ENCODE measurements at places on chromosomes 5 and 9.
A peak's percentile ranks its signal among the peaks of the same experiment; 100 is the strongest.

DNA sequence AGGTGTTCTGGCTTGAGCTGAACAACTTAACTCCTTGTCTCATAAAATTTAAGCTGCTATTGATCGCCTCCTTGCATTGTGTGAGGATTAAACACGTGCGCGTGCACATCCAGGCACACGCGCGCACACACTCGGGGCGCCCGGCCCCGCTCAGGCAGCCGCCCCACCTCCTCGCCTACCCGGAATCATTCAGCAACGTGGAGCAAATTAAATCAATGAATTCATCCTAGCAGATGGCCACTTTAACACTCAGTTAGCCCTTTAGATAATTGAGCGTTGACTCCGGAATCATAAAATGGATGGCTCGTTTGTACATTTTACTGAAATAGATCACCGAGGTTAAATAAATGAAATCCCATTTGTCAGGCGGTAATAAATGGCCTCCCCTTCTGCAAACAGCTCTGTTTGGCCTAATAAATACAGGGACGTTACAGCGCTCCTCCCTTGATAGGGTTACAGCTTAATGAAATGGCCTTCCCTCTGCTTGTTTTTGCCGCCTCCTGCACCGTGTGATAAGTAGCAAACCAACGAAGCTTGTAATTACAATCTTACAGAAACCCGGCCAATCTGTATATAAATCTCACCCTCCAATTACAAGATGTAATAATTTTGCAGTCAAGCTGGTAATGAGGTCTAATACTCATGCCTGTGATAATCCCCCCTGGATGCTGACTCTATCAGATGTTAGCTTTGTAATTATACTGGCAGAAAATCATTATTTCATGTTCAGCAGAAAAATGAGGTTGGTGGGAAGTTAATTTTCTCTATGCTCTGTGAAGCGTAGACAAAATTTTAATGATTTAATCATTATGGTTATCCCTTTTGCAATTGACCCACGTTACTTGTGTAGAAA, 229.7 kb upstream of the IRX4 start:
- no peak for DNase-seq

DNA sequence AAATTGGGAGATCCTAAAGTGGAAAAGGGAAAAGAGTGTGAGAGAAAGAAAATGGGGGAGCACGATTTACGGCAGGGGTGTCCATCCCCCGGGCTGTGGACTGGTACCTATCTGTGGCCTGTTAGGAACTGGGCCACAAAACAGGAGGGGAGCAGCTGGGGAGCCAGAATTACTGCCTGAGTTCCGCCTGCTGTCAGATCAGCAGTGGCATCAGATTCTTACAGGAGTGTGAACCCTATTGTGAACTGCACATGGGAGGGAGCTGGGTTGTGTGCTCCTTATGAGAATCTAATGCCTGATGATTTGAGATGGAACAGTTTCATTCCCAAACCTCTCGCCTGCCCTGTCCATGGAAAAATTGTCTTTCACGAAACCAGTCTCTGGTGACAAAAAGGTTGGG, 108.3 kb upstream of the ADAMTSL1 start:
- no peak for DNase-seq

DNA sequence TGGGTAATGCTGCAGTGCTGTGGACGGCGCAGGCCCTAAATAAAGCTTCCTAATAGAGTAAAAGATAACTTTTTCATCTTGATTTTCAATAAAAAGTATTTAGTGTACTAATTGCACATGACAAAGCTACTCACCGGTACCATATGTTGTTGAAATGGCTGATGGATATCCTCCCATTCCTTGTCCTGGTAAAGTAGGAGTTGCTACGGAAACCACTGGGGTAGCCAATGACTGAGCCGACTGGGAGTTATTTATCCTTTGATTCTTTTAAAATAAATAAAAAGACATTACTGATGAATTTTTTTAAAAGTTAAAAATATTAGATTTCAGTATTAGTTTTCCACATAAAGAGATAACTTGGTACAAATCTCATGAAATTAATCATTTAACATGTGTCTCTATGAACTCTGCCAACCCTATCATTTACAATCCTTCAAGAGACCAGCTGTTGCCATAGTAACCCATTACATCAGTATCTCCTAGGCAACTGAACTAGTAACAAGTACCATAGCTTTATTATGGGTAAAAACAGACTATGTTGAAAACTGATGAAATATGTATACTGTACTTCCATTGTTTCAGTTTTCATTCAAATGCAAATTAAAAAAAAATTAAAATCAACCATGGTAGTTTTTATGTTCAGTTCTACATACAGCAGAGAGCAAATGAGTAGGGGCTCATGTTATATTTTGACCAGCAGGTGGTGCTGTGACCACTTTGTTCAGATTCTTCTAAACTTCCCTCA, 153.7 kb downstream of the MEF2C start:
- peak; percentile 76 for DNase-seq

GRCh38 chr9:106772523-106773290, 90.3 kb upstream of the ZNF462 start:
- DNase-seq = no peak

- no peak for DNase-seq
Measured at GRCh38 chr5:22615964-22616363, 237.2 kb downstream of the CDH12 start.

GRCh38 chr5:165031371-165031770, 1526.0 kb downstream of the MAT2B start:
- no peak for DNase-seq

DNA sequence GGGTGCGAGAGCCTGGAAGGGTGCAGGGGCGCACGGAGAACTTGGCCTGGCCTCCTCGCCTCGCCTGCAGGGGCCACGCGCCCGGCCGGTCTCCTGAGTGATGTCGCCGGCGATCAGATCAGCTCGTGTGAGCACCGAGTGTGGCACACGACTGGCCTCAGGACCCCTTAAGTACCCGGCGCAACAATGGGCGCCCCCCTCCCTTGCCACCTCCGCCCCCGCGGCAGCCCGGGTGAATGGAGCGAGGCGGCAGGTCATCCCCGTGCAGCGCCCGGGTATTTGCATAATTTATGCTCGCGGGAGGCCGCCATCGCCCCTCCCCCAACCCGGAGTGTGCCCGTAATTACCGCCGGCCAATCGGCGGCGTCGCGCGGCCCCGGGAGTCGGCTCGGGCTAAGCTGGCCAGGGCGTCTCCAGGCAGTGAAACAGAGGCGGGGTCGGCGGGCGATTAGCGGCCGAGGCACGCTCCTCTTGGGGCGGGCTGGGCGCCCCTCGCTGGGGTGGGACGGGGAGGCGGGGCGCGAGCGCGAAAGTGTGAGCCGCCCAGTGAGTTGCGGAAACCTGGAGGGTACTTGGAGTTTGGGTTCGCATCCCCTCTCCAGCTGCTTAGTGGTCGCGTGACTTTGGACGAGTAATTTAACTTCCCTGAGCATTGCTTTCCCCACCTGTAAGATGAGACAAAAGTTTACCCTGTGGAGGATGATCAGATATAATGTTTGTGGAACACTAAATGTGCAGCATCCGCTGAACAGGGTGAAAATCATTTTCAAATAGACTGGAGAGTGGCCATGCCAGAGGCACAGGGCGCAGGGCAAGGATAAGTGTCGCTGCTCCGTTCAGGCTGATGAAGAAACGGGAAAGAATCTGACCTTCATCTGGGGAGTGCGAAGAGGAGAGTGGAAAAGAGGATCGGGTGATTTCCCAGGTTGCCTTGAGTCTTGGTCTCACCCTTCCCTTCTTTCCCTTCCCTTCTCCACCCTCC, at the start of gene NEUROG1:
TSS of gene NEUROG1 (minus strand) at position 145 of the 982 bp plus-strand sequence. CDS start 274 bp downstream, outside the sequence.
- no peak for DNase-seq

DNA sequence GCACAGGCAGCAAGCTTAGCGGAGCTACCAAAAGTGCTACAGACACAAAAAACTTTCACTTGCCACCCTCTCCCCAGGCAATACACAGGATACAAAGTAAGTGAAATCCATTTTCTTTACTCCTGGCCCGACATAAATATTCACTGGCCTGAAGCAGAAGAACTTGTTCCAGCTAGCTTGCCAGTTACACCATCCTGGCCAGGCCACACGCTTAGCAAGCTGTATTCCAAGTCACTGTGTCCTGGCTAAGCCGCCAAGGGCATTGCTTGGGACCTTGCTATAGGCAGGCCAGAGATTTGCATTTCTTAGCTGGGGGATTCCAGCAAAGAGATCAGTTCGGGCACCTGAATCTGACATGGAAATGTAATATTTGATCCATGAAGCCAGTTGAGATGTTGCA, 71.0 kb upstream of the SLC1A3 start:
- DNase-seq = no peak

DNA sequence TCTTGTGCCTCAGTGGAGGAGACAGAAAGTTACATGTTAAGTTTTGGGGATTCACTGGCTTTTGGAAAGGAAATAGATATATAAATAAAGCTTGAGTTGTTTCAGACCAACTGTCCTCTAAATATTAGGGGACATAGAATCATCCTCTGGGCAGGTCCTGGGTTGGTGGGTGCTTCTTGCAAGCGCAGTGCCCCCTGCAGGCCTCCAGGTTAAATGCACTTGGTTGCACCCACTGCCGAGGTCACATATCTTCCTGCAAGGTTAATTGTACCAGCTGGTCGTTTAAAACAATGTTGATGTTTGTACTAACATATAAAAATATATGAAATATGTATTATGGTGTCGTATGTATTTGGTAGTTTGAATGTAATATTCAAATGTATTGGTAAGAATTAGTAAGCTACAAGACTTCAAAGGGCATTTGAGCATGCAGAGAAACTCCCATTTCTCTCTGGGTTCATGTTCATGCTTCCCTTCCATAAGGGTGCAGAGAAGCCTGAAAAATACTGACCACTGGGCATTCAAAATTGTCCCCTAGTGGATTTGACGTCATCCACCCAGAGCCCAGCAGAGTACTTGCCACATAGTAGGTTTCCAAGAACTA, 87.0 kb downstream of the ZNF618 start:
- peak; percentile 53 for DNase-seq

DNA sequence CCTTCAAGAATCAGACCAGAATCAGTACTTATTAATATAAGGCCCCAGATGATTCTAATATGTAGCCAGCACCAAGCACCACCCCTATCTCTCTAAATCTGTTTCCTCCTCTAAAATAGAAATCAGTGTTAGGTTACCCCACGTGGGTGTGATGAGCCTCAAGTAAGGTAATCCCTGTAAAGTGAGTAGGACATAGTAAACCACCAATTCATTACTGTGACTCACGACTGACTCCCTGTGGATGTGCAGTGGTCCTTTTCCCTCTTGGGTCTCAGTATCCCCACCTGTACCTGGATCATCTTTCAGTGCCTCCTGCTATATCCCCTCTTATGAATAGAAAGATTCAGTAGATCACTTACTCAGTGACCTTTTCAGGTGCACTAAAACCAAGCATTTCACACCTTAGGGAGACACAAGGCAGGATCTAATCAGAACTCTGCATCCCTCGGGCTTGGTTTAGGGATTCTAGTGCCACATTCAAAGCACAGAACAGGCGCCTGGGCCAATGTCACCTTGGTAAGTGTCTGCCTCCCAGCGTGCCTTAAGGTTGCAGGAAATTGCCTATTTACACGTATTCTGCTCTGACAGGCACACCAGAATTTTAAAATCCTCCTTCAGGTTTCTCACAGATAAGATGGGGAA, 12.2 kb upstream of the ALDH1B1 start:
- no peak for DNase-seq

DNA sequence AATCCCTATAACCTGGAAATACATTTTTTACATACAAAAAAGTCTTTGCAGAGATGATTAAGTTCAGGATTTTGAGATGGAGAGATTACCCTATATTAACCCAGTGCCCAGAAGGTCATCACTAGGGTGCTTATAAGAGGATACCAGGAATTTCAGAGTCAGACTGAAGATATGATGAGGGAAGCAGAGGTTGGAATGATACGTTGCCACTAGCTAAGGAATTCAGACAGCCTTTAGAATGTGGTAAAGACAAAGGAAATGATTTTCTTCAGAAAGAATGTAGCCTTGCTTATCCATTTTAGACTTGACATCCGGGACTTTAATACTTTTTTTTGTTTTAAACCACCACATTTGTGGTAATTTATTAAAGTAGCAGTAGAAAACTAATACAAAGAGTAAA, 2176.8 kb upstream of the C9orf72 start:
- DNase-seq = no peak

GRCh38 chr9:90948156-90948555, 146.5 kb downstream of the SYK start:
- no peak for DNase-seq

GRCh38 chr5:139641116-139642080, 6.8 kb upstream of the CXXC5 start:
- no peak for DNase-seq

GRCh38 chr9:125146247-125146646, 2.9 kb upstream of the SCAI start:
- DNase-seq = no peak

GRCh38 chr5:122690266-122690665, 84.6 kb upstream of the SNX2 start:
- no peak for DNase-seq

- no peak for DNase-seq
Measured at GRCh38 chr9:27506981-27507380, 17.1 kb upstream of the IFNK start.

- DNase-seq = no peak
Measured at GRCh38 chr5:149464796-149465489, 85.9 kb upstream of the IL17B start.

DNA sequence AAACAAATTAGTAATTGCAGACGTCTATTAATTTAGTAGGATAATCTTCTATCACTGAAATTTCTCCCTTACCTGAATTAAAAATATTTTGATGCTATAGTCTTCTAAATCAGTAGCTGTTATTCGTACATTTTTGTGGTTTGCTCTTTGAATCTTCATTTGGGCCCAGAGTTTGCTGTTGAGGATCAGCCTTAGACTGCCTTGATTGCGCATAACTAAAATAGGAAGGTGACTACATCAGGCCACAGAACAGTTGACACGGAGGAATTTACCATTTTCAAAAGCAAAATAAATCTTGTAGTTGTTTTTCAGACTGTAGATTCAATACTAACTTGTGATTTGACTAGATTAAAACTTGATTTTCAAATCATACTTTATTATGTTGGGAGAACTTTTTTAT, 11.8 kb upstream of the NADK2 start:
- no peak for DNase-seq

DNA sequence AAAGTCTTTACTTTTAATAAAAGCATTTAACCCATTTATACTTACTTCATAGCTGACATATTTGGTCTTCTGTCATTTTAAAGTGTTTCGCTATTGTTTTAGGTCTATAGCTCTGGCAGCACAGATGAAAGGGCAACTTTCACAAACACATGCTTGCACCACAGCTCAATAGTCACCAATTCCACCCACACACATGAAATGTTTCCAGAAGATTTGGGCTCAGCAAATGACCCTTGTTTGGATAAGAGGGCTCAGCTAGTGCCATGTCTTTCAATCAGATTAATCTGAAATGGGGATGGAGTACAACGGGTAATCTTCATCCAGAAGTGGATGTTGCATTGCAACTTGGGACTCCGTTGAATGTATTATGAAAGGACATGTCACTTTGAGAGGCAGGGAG, 176.0 kb downstream of the FGF18 start:
- no peak for DNase-seq

GRCh38 chr9:14314424-14314928, 535 bp upstream of the NFIB start:
- peak; percentile 86 for DNase-seq

DNA sequence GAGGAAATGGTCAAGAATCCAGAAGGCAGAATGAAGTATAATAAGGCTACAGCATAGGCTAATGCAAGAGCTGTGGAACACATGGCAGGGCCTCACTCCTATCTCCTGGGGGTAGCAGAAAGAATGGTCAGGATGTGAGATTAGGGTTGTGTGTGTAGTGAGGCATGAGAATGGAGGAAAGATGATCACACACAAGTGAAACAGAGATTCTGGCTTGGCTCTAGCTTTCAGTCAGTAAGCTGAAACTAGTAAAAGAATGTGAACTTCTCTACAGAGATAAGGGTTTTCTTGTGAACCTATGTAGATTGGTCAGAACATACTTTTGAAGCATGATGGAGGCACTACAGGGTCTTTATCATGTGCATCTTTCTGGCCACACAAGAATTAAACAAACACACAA, 298.8 kb downstream of the ASTN2 start:
- no peak for DNase-seq
